ENCODE measurements at places on chromosomes 16 and 17. TPM values are rescaled to one million over a fixed set of nuclear protein-coding genes. Genes with fewer than 3 reads are reported as not detected.

RMI2 gene
- 0.61 TPM for polyA plus RNA-seq

SLC5A11 gene
- 0.08 TPM for polyA plus RNA-seq

C17orf100 gene
- 1.0 TPM for polyA plus RNA-seq

PIP4K2B gene
- 26.1 TPM for polyA plus RNA-seq

RASD1 gene
- 2.9 TPM for polyA plus RNA-seq
